ENCODE measurements at places on chromosomes 7 and 10.

DNA sequence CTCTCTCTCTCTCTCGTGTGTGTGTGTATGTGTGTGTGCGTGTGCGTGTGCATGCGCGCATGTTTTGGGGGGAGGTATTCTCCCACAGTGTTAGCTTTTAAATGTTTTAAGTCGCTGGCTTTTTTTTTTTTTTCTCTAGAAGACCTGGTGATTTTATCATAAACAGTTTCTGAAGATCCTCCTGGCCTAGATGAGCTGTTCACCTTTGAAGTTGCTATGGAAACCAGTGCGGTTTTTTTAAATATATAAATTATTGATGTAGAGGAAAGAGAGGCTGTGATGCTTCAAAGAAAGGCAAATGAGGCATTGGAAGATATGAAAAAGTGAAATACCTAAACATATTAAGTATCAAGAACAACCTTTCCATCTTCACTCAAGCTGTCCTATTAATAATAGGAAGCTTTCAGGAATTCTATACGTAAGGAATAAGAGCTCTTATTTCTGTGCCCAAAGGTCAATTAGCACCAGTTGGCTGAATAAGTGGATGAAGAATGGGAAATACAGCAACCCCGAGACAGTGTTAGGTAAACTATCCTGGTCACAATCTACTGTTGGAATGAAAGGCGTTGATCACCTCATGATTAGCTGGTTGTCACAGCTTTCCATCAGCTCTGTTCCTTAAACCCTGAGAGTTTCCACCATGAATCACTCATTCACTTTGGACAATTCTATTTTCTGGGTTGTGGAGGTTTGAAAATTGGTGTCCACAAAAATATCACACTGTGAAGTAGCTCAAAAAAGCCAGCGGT, 66.5 kb upstream of the SLC35G1 start:
- no peak for DNase-seq

- no peak for DNase-seq
Measured at GRCh38 chr7:964401-965231, 10.1 kb upstream of the ADAP1 start.

- DNase-seq: no peak
Measured at GRCh38 chr10:98252464-98252863, 15.5 kb downstream of the LOXL4 start.

DNA sequence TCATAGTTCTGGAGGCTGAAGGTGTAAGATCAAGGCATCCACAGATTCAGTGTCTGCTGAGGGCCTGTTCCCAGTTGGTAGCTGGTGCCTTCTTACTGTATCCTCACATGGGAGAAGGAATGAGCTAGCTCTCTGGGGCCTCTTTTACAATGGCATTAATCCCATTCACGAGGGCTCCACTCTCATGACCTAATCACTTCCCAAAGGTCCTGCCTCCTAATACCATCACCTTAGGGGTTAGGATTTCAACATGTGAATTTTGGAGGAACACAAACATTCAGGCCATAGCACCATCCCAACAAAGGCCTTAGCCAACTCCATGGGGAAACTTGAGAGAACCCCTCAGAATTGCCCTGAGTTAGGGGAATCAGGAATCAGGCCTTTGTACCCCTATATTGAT, 66.1 kb upstream of the CREB5 start:
- DNase-seq: no peak

DNA sequence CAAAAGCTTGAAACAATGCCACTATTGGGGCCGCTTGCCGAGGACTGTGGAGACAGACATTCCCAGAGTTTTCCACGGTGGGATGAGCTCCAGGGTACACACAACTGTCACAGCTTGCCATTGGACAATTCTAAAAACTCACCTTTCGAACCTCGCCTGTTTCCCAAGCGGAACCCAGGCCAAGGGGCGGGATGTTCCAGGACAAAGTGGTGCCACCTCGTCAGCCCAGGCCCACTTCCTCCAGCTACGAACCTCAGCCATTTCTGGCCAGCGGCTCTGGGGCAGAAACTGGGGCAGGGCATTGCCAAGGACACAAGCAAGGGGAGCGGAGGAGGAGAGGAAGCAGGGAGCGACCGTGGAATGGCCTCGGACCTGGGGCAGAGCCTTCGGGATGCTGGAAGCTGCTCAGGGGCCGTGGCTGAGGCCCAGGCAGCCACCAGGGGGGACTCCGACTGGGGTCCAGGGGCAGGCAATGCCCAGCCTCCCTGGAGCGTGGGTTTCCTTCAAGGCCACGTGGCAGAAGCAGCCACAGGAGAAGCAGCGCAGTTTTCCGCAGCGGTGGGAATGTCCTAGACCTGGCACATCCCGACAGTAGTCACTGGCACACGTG, 44.7 kb upstream of the INSIG1 start:
- no peak for DNase-seq

DNA sequence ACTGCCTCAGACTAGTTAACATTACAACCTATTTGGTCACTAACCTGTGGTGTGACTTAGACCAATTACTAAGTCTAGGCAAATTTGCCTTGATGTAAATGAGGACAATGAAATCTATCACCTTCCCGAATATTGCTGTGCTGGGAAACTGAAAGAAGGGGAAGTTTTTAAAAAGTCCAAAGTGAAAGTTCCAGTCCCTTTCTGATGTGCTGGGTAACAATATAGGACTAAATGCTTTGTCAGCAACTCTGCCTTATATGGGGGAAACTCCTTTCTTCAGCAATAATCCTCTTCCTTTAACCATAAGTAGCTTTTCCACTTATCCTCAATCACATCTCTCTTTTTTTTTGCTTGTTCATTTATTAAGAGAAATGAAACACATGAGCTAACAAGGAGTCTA, 3.9 kb downstream of the PIK3AP1 start:
- DNase-seq: no peak

DNA sequence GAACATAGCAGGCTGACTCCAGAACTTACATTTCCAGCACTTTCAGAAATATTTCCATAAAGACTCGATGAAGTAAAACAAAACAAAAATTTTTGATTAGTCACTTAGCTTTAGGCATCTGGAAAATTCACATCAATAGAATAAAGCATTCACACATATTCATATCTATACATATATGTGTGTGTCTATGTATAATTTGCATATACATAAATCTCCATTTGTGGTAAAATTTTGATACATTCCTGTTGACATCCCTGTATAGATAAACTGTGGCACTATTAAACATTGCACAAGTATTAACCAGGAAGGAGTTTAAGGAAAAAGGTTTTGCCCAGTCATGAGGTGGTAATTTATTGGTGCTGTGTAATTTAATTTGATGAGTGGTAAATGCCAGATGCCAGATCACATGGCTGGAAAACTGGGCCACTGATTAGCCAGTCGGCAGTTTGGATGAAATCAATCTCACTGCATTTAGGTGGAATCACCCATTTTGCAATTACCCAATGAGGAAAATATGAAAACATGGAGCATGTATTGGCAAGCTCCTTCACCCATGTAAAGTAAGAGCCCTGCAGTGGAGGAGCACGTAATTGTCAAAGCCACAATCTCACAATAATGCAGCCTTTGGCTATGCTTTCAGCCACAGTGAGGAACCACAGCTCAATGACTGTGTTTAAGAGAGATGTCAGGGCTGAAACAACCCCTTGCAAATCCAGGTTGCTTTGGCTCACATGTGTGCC, 294.6 kb downstream of the RNLS start:
- no peak for DNase-seq

- DNase-seq: no peak
Measured at GRCh38 chr10:27330074-27330473, 89.5 kb upstream of the ACBD5 start.

DNA sequence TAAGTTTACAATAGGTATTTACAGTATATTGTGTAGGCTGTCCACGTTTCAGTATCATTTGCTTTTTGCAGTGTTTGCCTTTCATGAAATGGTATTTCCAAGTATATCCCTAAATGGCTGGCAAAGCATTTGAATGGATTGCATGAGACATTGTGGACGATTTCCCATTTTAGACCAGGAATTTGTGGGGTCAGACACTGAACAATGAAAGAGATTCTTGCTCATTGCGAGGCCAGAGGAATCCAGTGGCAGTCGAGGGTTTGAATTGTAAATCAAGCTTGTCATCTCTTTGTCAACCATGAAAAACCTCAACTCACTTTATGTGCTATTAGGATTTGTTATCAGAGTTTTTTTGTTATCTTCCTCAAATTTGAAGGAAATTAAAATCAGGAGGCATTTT, 70.8 kb downstream of the CREB5 start:
- DNase-seq: no peak

- no peak for DNase-seq
Measured at GRCh38 chr10:44647877-44648542, 263.1 kb upstream of the CXCL12 start.

- DNase-seq: no peak
Measured at GRCh38 chr7:71961283-71961682, 450.9 kb downstream of the CALN1 start.

DNA sequence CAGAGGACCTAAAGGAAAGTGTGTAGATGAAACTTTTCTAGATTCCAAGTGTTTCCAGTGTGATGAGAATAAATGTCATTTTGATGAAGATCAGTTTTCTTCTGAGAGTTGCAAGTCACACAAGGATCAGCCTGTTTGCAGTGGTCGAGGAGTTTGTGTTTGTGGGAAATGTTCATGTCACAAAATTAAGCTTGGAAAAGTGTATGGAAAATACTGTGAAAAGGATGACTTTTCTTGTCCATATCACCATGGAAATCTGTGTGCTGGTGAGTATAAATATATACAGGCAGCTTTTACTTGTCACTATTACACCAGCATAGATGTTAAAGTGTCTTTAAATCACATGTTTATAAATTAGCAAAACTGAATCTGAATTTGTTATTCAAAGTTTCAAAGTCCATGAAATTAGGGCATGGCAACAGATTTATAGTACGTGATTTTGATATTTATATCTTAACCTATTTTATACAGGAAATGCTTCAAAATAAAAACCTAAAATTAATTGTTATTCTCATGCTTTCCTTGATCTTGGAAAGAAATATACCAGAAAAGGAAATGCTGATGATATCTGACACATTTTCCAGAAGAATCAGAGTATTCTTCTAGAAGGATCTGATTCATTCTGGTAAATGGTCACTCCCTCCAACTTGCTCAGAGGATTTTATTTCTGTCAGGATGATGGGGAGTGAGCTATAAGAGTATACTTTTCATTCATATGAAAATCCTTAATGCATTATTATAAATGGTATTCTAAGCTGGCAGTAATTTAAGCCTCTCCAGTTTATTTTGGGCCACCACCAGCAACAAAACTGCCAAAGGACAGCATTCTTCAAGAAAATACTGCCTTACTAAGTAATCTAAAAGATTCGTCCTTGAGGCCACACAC, 71.4 kb downstream of the ITGB8 start:
- no peak for DNase-seq

GRCh38 chr10:35035606-35036005, 54.5 kb downstream of the CUL2 start:
- DNase-seq: no peak

- DNase-seq: no peak
Measured at GRCh38 chr10:84197643-84198042, 3.3 kb downstream of the CDHR1 start.

GRCh38 chr10:130715686-130716670, 579.8 kb downstream of the GLRX3 start:
- DNase-seq: no peak

DNA sequence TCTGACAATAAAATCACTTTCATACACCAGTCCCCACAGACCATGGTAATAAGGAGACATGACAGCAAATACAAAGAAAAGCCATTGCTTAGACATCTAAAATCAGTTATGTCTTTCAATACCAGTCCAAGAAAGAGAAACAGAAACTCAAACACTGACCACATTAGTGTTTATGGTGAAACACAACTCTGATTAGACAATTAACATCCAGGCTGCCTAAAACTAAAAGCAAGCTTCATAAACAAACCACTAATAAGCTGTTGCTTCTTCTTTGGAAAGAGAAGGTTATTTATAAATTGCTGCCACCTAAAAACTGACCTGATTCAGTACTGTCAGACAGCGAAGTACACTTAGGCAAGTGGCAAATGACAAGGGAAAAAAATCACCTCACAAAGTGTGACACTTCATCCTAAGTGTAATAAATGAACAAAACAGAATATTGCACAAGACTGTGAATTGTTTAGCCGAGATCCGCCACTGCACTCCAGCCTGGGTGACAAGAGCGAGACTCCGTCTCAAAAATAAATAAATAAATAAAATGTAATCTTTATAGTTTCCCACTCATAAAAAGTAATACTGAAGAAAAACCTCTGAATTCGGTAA, 277.4 kb downstream of the PARD3 start:
- DNase-seq: no peak

All from stimulated activated CD4-positive, alpha-beta T cell treated with anti-CD3 and anti-CD28 coated beads, Interleukin-15, amount 100 ng/mL, for 48 hours (primary cell).